ENCODE measurements at places on chromosomes 5 and 9.
A peak's percentile ranks its signal among the peaks of the same experiment; 100 is the strongest.

DNA sequence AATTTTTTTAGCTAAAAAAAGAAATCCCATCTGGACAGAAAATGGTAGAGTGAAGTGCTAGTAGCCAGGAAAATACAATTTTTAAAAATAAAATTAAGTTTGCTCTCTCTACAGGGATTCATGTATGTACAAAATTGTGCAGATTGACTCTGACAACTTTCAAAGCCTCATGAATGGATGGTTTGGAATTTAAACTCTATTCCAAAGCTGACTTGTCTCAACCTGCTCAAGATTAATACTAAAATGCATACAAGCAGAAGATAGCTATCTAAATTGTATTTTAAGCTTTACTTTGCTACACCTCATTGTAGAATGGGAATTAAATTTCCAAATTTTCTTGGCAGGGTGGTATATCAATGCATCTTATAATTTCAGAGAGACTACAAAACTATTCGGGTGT is 257.6 kb downstream of the RFX3 start:
- DNase-seq: no peak

DNA sequence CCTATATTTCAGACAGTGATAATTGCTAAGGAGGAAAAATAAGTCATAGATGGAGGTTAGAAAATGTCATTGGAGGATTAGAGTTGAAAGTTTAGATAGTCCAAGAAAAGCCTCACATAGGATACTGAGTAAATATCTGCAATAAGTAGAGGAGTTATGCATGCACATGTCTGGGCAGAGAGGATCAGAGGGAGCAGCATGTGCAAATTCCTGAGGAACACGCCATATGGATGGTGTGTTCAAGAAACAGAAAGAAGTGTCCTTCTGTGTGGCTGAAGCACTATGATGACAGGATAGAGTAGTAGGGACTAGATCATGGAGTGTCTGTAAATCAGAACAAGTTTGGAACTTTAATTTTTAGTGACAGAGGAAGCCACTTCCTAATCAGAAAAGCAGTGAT is 52.2 kb downstream of the SGCD start:
- no peak for DNase-seq

DNA sequence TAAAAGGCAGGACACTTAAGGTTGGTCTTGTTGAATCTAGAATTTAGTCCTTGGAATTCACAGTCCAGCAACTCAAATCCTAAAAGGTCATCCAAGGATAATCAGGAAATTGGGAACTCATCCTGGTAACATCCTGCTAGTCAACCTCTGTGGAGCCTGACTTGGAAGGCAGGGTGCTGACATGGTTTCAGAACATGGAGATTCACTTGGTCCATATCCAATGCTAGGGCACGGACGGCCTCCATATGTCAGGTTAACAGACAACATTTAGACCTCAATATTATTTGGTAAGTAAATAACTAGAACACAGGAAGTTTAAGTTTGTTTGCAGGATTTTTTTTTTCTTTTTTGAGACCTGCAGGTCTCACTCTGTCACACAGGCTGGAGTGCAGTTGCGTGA is 783 bp upstream of the DNAH5 start:
- no peak for DNase-seq

- DNase-seq: no peak
These were observed 1.1 kb downstream of the TESK1 start for GRCh38 chr9:35606138-35606504.

DNA sequence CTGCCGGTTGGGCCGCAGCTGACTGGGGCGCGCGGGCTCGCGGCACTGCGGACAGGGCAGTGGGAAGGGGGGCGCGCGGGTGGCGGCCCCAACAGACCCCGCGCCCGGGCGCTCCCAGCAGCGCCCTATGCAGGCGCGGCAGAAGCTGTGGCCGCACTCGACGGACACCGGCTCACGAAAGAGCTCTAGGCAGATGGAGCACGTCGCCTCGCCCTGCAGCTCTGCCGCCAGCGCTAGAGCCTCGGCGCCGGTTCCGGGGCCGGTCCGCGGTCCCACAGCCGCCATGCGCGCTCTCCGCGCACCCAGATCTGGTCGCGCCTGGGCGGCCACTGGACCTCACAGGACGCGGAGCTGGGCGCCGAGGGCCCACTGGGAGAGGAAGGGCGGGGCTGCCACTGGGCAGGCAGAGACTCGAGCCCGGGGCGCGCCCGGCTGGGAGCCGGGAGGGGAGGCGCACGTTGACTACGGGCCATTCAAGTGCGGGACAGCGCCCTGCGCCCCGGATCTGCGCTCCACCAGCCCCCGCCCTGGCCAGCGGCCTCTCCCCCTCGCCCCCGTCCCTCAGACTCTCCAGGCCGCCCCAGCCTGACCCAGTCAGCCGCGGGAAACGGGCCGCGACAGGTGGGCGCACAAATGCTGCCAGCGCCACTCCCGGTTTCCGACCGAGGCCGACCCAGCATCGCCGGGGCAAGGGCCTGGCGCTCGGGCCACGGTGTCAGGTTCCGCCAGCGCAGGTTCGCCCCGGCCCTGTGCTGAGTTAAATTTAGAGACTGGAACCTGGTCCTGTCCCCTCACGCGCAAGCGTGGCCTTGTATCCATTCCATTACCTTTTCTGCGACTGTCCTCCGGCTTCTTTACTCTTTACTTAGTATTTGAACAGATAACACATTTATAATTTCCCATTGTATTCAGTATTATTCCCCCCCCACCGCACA is at the start of gene TRIM7:
Gene TRIM7, minus strand, starts transcription at position 371 of the 935 bp plus-strand sequence. Its CDS starts 86 bp downstream, at position 285.
- no peak for DNase-seq

- peak; percentile 25 for DNase-seq
These were observed 94.4 kb downstream of the VAV2 start for GRCh38 chr9:133897675-133898074.

DNA sequence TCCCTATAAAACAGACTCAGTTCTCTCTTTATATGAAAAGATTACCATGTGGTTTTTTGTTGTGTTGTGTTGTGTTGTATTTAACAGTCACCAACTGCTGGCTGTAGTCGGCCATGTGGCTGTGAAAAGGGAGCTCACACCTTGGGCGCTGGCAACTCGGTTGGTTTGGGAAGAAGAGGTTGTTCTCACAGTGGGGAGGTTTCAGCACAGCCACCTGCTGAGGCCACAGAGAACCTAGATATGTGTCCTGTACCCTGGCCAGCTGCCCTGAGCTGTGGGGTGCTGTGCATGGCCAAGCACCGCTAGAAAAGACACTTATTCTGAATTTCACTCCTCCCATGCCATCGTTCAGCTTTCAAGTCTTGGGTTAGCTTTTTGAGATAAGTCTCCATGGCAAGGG is 58.8 kb downstream of the SYK start:
- DNase-seq: no peak

- no peak for DNase-seq
These were observed 104.3 kb upstream of the PHYKPL start for GRCh38 chr5:178336889-178337288.

DNA sequence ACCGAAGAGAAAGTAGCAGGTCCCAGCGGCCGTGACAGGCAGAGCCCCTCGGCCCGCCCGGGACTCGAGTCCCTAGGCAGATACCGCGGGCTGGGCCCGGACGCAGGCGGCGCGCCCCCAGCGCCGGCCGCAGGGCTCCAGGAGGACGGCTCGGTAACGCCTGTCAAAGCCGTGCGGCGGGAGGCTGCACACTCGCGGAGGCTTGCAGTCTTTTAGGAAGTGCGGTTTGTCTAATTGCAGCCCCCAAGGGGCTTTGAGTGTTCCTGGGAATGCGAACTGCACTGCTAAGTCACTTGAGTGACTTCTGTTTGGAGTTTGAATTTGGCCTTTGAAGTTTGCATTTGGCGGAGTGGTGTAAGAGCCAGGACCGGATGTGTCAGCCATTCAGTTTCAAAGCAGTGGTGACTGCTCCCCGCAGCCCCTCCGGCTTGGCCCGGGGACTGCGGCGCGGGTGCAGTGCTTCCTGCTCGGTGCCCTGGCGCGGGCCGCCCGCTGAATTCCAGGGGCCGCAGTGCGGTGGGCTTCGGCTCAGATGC is 1.3 kb downstream of the MAP3K1 start:
- peak; percentile 48 for DNase-seq

DNA sequence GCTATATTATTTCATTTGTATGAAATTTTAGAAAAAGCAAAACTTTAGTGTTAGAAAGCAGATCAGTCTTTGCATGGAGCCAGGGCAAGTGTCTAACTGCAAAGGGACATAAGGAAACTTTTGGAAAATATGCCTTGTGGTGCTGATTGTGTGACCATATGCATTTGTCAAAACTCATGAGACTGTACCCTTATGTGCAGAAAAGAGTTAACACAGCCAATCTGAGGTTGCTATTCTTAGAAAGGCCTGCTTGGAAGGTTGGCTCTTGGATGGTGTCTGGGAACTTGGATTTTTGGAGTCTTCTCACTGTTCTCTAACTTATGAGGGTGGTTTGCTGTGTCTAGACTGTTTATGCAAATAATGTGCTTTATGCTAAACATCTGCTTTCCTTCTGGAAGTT is 76.6 kb downstream of the SNX18 start:
- DNase-seq: no peak

DNA sequence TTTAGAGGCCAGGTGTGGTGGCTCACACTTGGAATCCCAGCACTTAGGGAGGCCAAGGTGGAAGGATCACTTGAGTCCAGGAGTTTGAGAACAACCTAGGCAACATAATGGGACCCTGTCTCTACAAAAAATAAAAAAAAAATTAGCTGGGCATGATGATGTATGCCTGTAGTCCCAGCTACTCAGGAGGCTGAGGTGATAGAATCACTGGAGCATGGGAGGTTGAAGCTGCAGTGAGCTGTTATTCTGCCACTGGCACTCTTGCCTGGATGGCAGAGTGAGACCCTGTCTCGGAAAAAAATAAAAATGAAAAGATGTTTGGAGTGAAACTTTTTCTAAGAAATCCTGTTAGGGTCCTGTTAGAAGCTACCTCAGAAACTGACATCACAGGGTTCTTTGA is 24.2 kb downstream of the OCLN start:
- no peak for DNase-seq

DNA sequence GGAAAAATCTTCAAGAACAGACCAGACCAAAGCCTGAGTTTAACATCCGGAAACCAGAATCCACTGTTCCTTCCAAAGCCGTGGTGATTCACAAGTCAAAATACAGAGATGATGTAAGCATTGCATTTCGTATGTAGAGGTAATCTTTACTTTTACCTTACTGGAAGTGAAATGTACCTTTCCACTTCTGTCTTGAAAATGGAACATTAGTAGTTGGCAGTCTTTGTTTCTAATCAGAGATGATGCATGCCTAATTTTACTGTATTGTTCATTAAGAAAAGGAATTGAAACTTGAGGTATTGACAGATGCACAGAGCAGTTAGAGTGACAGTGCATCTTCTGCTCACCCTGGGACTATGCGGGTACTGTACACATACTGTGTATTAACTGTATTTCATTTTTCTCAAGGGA is 34.6 kb downstream of the HABP4 start:
- no peak for DNase-seq

GRCh38 chr9:26334706-26335105 is 557.9 kb downstream of the CAAP1 start:
- DNase-seq: no peak

GRCh38 chr5:91206734-91207133 is 176.4 kb downstream of the ARRDC3 start:
- no peak for DNase-seq

DNA sequence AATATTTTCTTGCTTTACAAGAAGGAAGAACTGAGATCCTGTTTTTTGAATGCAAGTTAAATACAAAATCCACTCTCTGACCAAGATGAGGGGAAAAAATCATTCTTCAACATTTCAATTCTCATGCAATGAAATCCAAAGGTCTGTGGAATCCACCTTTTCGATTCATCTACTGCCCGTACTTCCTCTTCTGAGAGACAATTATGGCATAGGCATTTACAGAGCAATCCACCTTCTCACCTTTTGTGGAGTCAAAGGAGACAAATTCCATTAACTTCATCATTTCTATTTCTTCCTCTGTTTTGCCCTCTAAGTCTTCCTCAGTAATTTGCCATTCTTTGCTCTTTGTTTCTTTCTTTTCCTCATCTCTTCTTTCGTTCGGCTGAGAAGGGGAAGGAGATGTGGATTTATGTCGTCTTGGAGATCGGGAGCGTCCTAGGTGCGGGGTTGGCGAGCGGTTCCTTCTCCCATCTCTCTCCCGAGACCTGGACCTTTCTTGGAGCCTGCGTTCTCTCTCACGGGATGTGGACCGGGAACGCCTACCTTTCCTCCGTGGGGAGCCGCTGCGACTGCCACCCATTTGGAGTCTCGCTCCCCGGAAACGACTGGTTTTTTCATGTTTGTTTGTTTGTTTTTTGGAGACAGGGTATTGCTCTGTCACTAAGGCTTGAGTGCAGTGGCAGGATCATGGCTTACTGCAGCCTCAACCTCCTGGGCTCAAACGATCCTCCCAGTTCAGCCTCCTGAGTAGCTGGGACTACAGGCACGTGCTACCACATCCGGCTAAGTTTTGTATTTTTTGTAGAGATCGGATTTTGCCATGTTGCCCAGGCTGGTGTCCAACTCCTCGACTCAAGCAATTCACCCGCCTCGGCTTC is 24.3 kb upstream of the AFF4 start:
- no peak for DNase-seq

GRCh38 chr5:116600876-116601275 is 26.3 kb upstream of the SEMA6A start:
- no peak for DNase-seq

DNA sequence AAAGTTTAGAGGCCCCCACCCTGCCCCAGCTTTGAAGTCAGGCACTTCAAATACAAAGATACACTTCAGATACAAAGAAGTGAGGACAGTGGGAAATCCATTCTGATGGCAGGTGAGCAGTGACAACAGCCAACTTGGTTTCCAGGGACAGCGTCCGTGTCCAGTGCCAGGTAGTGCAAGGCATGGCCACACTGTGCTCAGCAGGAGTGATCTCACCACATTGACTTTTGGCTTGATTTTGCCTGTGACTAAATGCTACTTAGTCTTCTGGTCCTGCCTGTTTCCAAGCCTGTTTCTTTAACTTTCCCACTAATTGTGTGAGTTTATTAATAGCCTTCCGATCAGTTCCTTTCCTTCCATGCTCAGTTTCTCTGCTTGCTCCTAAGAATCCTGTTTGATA is 72.6 kb upstream of the PALM2AKAP2 start:
- DNase-seq: no peak

GRCh38 chr5:9834871-9835770 is 205.0 kb upstream of the TAS2R1 start:
- no peak for DNase-seq

GRCh38 chr5:174750711-174751110 is 26.3 kb downstream of the MSX2 start:
- DNase-seq: no peak

GRCh38 chr5:66903709-66904108 is 292.9 kb downstream of the CD180 start:
- DNase-seq: no peak

Measured in COLO829 (cell line).